ENCODE measurements at places on chromosomes 1 and 21.

GRCh38 chr1:239891621-239892358 is 199.9 kb upstream of the FMN2 start:
- peak; percentile 74 for DNase-seq

DNA sequence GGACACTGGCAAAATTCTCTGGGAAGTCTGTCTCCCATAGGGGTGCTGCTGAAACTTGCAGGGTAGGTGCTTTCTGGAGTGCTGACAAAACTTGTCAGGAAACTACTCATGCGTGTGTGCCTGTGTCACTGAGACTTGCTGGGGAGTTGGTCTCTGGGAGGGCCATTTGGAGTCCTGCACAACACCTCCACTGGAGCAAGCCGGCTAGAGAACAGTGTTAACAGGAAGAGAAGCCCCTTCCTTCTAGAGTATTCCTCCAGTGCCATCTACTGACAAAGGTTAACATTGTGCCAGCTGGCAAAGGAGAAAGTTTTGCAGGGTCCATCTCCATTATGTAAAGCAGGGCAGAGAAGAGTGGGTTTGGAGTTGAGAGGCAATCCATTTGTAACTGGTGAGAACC is 30.0 kb downstream of the ZMYM4 start:
- DNase-seq, result peak; percentile 1

- no peak for DNase-seq
Observed at GRCh38 chr21:38898422-38899096, 92.8 kb downstream of the ETS2 start.

DNA sequence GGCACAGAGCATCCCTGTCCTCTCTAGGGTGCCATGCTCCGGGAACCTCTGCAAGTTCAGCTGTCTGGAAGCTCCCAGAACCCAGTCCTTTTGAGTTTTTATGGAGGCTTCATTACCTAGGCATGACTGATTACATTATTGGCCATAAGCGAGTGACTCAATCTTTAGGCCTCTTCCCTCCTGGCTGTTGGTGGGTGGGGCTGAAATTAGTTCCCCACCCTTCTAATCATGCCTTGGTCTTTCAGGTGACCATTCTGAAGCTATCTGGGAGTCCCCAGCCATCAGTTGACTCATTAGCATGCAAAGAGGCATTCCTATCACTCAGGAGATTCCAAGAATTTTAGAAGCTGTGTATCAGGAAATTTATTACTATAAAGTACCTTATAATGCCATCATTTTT is 46.6 kb downstream of the WLS start:
- no peak for DNase-seq

DNA sequence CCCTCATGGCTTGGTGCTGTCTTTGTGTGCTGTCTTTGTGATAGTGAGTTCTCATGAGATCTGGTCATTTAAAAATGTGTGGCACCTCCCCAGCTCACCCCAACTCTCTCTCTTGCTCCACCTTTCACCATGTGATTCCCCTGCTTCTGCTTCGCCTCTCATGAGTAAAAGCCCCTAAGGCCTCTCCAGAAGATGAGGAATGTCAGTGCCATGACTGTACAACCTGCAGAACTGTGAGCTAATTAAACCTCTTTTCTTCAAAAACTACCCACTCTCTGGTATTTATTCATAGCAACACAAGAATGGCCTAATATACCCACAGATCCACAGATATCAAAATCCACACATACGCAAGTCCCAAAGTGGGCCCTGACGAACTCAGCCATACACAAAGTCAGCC is 88.9 kb upstream of the PPP2R5A start:
- no peak for DNase-seq

DNA sequence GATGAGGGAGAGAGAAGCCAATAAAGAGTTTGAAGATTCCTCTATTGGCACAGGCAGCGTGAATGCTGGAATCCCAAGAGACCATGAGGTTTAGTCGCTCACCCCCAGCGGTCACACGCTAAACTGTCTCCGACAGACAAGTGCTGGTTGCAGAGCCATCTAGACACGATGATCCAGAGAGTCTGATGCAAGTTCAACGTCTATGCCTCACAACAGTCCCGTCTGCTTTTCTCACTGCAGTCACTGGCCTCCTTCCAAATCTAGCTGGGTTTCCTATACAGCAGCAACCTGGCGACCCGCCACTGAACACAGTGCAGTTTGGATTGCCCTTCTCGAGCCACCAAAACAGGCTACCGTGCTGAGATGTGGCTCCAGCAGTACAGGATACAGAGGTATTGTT is 98.6 kb upstream of the KRTAP19-8 start:
- no peak for DNase-seq

GRCh38 chr1:48851638-48852037 is 74.9 kb upstream of the BEND5 start:
- DNase-seq, result no peak

DNA sequence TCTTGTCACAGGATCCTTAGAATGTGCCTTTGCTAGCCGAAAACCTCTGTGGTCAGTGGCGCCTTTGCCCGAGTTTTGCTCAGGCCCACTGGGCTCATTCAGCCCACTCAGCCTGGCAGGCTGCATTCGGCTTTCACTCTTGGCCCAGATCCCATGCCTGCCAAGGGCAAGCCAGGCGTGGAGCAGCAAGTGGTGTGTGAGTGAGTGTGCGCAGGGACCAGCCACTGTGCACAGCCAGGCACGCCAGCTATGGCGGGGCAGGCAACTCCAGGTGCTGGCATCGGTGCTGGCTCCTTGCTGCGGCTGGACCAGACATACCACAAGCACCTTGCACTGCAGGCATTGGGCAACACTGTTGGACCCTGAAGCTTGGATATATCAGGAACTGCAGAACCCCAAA is 1145.1 kb upstream of the NCAM2 start:
- DNase-seq, result no peak

DNA sequence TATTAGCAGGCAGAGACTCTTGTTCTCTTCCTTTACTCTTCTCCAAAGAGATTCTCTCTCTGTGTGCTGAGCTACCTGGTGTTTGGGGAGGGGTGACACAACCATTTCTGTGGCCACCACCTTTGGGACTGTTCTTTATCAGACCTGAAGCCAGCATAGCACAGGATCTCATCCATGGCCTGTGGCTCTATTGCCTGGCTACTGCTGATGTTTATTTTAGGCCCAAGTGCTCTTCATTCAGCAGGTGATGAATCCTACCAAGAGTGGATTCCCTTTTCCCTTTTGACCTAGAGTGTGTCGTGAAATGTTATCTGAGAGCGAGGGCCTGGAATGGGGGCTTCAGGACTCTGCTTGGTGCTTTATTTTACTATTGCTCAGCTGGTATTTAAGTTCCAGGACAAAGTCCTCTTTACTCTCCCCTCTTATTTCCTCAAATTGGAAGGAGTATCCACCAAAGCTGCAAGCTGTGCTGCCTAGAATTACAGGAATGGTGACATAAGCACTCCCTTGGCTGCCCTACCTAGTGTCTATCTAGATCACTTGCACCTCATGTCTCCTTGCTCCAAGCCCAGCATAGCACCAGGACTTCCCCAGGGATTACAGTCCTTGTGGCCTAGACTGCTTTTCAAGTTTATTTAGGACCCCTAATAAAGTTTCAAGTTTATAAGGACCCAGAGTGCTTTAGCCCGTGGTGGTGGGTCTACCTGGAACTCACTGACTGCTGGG is 94.7 kb upstream of the GPR52 start:
- DNase-seq, result no peak

- DNase-seq, result no peak
Observed at GRCh38 chr1:194829492-194829891, 1643.1 kb upstream of the B3GALT2 start.

GRCh38 chr1:233025567-233025966 is 75.2 kb downstream of the NTPCR start:
- no peak for DNase-seq

DNA sequence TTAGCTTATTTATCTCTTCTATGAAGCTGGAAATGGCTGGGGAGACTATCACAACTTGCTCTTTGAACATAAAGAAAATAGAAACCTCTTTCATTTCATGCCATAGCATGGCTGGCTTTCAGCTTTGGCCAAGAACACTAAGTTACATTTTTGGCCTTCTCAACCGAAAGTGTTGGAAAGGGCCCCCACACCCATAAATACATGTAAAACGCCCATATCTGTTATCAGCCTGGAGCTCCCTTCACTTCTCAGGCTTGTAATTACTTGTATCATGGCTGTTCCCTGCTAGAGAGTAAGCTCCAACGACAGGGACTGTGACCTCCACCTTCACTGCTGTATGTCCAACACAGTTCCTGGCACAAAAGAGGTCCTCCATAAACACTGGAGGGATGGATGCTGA is 12.7 kb upstream of the EIF4G3 start:
- DNase-seq, result no peak

Data from SK-N-DZ (cell line).